ENCODE measurements at places on chromosomes 1 and 21.

GRCh38 chr21:45874716-45875415, 106.7 kb upstream of the COL6A1 start:
- DNase-seq = no peak

GRCh38 chr1:68725001-68725752, 228.3 kb upstream of the DEPDC1 start:
- peak; percentile 2 for DNase-seq

- no peak for DNase-seq
Observed at GRCh38 chr1:38139738-38140487, 93.3 kb upstream of the POU3F1 start.

DNA sequence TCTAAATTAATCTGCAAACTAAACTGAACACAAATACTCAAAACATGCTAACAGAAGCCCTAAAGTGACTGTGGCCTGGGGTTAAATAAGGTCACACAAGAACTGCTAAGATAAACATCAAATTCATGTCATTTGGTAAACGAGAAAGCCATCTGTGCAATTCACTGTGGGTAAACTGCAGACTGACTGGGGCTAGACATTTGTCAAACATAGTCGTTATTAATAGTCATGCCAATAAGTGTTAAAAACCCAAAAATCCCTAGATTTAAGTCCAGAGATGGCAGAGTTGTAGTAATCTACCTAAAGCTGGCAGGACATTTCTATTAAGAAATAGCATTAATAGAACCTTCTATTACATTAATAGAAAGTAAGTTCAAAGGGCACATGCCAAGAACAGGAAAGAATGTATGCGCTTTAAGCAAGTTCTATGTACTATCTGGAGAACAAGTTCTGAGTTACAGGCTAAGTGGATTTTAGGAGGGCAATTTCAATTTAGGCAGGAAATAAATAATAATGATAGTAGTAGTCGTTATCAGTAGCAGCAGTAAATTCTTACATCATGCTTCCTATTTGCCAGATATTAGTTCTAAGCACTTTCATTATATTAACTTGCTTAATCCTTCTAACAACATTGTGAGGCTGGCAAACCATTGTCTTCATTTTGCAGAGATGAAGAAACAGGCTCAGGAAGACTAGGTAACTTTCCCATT, 8.6 kb downstream of the EDEM3 start:
- no peak for DNase-seq

DNA sequence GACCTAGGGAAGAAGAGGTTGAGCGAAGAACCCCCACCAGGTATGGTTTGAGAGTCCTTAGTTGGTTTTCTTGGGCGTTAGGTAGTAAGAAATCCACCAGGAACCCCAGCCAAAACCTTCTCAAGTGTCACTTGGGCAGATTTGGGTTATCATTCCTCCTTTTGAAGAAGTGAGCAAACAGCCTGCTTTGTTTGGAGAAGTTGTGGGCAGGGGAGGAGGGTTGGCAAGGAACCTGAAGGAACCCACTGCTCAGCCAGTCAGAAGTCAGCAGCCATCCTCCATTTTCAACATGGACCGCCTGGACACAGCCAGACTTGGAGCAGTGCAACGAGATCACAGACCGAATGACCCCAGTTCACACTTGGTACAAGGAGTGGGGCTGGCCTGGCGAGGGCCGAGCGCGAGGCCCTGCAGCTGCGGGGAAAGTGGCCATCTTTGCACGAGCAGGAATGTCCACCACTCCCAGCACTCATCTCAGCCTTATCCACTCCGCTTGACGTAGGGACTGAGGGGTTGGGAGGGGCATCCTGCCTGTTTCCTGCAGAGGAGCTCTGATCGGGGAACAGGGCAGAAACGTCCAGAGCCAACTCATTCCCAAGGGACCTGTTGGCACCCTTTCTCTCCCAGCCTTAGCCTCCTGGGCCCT, 7.2 kb downstream of the ADPRS start:
- no peak for DNase-seq

DNA sequence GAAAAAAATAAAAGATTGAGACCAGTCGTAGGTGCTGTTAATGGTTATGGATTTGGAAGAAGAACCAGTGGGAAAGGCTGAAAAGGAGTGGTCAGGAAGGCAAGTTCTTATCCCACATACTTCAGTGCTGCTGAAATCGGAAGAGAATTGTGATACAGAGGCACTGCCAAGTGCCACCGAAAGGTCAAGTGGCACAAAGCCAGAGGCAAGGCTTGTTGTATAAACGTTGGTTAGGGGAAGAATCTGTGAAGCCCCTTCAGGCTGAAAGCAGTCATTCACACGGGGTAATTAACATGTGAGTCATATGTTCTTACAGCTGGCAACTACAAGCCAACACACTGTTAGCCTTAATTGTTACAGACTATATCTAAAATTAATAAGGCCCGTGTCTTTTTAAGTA, 48.8 kb downstream of the ZBTB40 start:
- DNase-seq = no peak

GRCh38 chr1:239053279-239053678, 333.1 kb upstream of the CHRM3 start:
- no peak for DNase-seq

GRCh38 chr1:218164111-218164929, 120.8 kb upstream of the RRP15 start:
- DNase-seq = no peak

DNA sequence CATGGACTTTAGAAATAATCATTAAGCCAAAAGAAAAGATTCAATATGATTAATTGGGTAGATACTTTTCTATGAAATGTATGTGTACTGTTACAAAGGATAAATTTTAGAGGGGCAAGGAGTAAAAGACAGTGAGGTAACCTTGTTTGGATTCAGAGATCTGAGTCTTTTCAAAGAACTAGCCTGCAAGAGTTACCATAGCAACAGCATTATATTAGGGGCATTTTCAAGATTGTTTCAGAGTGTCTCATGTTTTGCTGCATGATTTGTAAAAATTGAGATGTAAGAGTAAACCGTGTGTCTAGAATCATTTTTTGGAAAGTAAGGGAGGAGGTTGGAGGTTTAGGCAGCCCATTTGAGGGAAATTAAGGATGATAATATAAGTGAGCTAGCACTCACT, 70.6 kb upstream of the KIAA1614 start:
- DNase-seq = no peak

DNA sequence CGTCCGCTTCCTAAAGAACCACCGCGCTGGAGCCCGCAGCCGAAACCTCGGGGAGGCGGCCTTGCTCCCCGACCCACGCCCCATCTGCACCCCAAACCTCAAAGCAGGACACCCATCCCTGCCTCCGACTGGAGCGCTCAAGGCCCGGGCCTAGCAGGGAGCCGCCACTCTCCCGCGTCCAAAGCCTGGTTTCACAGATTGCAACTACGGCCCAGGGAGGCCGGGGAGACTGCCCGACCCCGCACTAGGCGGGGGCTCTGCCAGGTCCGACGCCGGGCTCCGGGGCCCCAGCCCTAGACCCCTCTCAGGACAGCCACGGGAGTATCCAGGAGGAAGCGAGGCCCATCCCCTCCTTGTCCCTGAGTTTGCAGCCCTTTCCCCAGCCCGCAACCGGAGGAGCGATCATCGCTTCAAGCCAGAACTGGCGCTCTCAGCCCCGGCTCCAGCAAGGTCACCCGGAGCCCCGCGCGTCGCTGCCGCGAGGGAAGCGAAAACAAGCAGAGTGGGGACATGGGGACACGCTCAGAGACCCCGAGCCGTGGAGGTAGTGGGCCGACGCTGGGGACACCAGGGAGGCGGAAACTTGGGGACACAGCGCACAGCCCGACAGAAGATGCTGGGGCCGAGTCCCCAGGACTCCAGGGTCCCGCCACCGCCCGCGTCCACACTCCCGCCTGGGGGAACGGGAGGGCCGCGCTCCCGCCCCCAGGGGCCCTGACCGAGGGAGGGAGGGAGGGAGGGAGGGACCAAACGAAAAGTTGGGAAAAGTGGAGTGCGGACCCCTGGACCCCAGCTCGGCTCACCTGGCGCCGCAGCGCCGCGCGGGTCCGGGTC, 433 bp downstream of the TMEM200B start:
- DNase-seq = no peak

GRCh38 chr21:45356653-45357435, 48.1 kb upstream of the COL18A1 start:
- no peak for DNase-seq

- DNase-seq = no peak
Observed at GRCh38 chr1:110714374-110714995, 39.7 kb upstream of the KCNA3 start.

DNA sequence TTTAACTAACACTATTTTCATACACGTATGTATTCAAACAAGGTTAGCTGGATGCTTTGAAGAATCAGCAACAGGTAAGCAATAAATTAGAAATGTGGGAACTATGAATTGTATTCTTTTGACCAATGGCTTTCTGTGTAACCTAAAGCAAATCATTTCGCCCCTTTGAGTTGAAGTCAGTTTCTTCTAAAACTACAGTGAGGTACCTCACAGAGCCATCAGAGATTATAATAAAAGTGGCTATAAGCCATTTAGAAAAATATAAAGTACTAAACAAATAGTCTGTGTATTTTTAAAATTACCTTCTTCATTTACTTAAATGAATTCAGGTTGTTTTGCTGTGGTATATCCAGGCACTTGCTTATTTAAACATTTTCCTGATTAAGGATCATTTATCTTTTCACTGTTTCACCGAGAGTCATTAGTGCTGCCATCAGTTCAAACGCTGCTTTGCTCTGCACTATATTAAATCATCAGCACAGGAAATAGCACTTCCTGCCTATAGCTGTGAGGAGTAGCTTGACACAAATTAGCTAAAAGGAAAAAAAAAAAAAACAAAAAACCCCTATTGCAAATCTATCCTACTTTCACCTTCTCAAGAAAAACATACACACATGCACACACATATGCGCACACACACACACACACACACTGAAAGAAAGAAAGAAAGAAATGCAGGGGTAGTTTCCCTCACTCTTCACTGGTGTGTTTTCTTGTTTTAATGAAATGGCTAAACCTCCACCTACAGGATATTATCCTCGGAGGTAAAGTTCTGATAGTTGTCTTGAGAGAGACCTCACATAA, 39.8 kb upstream of the C1orf105 start:
- DNase-seq = peak; percentile 62

DNA sequence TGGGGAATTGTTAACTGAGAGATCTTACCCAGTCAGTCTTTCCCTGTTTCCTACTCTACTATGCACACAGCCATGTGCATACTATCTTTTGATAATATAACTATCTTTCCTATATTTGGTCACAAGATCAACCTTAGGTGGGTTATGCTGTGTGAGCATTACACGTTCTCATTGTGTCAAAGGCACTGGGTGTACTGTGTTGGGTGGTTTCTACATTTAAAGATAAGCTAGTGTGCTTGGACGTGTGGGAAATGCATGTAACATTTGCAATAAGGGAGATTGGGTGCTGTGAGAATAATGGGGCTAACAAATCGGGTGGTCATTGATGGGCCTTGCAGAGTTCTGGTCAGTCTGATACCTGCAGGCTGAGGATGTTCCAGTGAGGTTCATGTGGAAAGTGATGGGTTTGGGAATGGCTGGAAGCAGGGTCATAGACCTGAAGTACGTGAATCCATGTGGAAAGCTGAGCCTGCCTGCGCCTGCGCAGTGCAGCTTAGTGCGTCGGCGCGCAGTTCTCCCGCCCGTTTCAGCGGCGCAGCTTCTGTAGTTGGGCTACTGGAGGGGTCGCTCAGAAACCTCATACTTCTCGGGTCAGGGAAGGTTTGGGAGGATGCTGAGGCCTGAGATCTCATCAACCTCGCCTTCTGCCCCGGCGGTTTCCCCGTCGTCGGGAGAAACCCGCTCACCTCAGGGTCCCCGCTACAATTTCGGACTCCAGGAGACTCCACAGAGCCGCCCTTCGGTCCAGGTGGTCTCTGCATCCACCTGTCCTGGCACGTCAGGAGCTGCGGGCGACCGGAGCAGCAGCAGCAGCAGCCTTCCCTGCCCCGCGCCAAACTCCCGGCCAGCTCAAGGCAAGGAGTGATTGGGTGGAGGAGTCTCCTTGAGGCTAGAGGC, at the start of gene MSH4:
Gene MSH4, plus strand, starts transcription at position 507 of the 897 bp plus-strand sequence. Its CDS starts 104 bp downstream, at position 611.
- DNase-seq = no peak

DNA sequence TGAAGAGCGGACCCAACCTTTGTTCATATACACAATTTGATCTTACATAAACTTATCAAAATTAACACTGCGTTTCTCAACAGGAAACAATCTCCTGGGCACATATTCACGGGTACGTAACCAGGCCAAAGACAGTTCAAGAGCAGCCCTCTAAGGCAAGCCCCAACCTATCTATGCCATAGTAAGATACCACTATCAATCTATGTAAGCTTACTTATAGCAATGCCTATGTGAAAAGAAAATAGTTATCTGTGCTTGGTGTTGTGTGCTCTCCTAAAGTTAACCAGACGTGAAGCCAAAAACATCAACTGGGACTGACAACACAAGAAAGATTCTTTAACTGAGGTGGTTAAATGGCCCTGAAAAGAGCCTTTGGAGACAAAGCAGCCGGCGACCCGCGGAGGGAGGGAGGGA, 49.4 kb upstream of the BOLA1 start:
- DNase-seq = no peak

GRCh38 chr1:229064320-229065168, 206.4 kb upstream of the RAB4A start:
- DNase-seq = no peak

DNA sequence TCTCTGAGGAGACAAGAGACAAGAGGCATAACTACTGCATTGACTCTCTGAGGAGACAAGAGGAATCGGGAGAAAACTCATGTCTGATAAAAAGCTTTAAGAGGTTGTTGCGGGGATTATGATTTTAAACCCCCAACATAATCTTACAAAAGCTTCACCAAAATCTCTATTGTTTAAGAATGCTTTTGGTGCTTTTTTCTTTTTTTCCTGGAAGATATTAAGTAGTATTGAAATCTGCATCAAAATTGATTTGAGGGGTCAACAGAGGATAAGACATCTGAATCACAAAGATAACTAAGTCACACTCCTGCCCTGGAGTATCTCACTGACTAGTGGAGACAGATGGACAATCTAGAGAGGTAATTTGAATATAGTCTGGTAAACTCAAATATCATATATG, 115.6 kb upstream of the MROH9 start:
- no peak for DNase-seq

DNA sequence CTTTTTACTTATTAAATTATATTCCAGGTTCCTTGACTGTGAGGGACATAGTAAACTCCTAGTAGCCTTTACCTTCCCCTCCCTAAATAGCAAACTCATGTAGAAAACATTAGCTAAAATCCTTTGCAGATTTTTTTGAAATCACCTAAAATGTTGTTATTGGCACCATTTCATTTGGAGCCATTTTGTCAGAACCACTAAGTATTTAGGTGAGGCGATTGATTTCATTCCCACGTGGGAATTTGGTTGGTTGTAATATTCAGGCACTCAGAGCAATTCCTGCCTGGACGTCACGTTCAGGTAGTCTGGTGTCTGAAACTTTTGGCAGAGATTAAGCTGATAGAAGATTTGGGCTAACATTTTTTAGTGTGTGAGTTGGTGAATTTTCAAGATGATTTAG, 84.3 kb downstream of the CAMTA1 start:
- no peak for DNase-seq
